ACHN (cell line): ENCODE measurements at places on chromosomes 16 and 17.

- DNase-seq, result no peak
These were observed 135.4 kb downstream of the TMEM132E start for GRCh38 chr17:34714475-34715410.

DNA sequence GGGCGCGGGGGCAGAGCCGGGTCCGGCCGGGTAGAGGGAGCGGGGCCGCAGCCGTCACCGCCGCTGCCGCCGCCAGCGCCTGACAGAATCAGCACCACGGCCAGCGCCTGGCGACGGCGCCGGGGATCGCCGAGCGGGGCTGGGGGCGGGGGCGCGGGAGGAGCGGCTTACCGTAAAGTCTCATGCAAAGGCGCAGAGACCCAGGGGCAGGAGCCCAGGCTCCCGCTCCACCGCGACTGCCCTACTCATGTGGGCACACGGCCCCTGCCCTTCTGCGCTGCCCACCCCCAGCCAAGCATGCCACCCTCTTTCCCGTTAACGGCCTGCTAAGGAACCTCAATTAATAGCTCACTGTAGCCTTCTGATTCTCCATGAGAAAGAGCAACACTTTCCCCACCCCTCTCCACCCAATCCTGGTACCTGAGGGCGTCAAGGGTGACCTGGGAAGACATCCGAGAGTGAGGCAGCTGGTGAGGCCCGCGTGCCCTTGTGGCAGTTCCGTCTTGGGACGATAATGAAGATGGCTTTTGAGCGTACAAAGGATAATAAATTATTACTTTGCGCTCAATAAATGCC is at the start of gene SEZ6:
Gene SEZ6, minus strand, starts transcription at position 98 of the 576 bp plus-strand sequence. CDS start 164 bp downstream, outside the sequence.
- peak; percentile 76 for DNase-seq

- DNase-seq, result no peak
These were observed 2.8 kb downstream of the CFAP119 start for GRCh38 chr16:30758988-30759491.

DNA sequence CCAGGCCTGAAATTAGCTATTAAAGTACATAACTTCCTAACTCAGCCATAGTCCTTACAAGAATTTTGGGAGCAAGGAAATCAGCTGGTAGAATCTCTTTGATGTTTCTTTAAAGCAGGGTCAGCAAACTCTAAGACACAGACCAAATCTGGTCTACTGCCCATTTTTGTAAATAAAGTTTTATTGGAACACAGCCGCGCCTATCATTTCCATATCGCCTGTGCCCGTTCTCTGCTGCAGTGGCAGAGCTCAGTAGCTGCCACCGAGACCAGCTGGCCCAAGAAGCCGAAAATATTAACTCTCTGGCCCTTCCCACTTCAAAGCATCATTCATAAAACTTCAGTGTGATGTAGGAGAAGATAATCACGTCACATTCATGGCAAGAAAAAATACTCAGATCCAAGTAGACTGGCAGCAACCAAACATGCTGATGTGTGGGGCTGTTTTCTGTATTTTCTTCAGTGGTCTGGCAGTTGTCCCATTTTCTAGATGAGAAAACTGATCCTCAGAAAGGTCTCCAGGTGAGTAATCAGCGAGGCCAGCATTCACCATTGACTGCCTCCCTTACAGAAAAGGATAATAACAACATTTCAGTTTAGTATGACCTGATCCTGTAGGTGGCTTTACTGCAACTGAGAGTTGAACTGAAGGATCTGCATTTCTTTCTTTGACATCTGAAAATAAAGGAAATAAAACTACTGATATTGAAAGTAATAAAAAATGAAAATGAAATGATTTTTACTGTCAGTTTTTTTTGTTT is 18.0 kb upstream of the HSBP1 start:
- DNase-seq, result no peak

- no peak for DNase-seq
These were observed 5.4 kb downstream of the DVL2 start for GRCh38 chr17:7228920-7229319.

GRCh38 chr17:19368229-19368628 is 5.7 kb upstream of the B9D1 start:
- no peak for DNase-seq

DNA sequence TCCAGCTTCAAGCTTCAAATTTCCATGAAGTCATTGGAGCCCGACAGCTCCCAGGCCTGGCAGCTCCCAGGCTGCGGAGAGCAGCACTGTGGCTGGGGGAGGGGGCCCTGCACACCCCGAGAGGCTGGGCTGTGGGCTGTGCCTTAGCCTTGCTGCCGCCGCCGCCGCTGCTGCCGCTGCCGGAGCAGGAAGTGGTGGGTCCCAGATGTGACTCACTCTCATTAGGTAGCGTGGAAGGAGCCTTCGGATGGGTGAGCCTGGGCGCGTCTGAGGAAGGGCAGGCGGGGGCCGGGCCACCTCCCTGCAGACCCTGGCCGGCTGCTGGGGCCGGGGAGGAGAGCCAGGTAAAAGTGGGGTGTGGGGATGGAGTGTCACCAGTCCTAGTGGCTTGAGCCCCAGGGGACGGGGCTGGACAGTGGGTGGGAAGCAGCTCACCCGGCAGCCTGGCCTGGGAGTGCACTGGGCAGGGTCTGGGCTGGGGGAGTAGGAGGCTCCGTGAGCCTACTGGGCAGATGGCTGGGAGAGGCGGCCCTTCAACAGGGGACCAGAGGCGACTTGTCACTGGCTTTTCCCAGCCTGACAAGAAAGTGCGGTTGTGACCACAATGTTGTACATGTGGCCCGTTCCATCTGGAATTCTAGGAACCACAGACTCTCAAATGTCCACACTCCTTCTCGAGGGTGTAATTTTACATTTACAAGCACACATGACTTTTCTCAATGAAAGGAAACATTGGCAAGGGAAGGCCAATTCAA is at the start of gene ADCY7:
Gene ADCY7, plus strand, starts transcription at position 215 of the 755 bp plus-strand sequence. CDS start 21,629 bp downstream, outside the sequence.
- peak; percentile 91 for DNase-seq

GRCh38 chr16:90061437-90061836 is 15.7 kb downstream of the PRDM7 start:
- DNase-seq, result no peak

- no peak for DNase-seq
These were observed 4.3 kb upstream of the WIPI1 start for GRCh38 chr17:68461589-68461988.

DNA sequence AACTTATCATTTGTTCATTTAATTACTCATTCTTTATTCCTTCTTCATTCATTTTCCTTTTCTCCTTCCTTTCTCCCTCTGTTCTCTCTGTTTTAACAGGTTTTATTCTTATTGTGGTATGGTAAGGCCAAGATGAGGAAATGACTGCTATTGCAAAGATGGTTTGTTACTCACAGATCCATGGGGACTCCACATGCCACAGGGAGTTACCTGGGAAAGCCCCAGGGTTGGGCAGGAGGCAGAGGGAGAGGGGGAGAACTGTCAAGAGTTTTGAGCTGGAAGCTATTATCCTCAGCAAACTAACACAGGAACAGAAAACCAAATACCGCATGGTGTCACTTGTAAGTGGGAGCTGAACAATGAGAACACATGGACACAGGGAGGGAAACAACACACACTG is 453.3 kb downstream of the WWOX start:
- no peak for DNase-seq

DNA sequence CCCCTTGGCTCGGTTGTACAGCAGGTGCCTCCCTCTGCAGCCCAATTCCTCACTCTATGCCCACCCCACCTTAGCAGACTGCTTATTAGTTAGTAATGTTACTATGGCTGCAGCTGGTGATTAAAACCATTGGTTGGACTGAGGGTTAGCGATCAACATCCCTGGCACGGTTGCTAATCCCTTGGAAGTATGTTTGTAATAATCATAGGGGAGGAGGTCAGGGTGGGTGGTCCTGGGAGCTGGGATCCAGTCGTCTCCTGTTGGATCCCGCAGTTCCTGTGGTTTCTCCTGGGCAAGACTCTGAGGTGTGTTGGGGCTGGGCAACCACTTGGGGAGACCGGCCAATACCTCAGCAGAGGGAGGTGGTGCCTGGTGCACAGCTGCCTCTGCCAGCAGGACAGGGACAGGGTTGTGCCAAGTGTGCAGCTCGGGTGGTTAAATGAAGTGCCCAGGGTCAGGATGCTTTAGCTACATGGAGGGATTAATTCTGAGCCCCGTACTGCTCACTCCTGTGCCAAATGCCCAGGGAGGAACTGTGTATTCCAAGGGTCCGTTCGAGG is 38.0 kb downstream of the FZD2 start:
- DNase-seq, result no peak

GRCh38 chr16:27311448-27311830 is 2.3 kb upstream of the IL4R start:
- DNase-seq, result no peak

GRCh38 chr16:81612351-81613163 is 166.5 kb upstream of the PLCG2 start:
- no peak for DNase-seq

DNA sequence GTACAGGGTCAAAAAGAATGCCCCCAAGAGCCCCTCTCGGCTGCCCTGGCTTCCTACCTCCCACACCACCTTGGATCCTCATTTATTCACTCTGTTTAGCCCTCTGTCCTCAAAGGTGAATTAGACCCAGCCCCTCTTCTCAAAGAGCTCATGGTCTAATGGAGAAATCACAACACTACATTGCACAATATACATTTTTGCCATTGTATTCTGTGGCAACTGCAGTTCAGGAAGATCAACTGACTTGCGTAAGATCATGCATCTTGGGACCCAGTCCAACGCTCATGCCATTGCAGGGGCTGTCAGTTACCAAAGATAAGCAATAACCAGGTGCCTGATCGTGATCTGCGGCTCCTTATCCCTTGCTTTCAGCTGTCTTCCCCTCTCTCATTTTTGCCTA is 1.4 kb downstream of the KRT38 start:
- no peak for DNase-seq

DNA sequence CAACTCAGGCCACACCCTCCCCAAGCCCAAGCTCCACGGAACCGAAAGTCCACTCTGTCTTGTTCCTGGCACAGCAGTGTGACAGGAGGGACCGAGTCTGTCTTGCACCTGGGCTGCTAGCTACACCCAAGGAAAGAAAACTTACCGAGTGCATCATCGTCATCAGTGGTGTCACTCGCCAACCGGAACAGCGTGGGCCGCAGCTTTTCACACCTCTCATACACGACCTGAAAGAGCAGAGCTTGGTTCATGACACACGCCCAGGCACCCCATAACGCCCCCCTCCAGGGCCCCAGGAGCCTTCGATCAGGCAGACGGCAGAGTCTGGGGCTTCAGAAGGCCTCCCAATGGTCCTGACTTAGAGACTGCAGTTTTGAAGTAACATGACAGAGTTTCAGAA is 27.5 kb downstream of the GGA2 start:
- no peak for DNase-seq

DNA sequence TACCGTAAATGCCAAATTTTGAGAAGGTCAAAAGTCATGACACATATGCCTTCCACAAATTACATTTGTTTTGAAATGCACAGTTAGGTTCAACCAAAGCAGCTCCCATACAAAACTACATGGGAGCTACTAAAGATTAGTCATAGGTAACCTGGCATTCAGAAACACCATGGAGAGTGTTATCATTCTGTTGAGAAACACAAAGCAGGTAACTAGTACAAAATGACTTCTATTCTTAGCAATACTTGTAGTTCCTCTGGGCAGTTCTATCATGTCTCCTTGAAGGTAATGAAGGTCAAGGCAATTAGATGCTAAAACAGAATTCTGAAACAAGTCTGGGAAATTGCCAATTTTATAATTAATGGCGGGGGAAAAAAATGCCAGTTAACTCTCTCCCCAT is 39.4 kb downstream of the KCNJ16 start:
- no peak for DNase-seq

DNA sequence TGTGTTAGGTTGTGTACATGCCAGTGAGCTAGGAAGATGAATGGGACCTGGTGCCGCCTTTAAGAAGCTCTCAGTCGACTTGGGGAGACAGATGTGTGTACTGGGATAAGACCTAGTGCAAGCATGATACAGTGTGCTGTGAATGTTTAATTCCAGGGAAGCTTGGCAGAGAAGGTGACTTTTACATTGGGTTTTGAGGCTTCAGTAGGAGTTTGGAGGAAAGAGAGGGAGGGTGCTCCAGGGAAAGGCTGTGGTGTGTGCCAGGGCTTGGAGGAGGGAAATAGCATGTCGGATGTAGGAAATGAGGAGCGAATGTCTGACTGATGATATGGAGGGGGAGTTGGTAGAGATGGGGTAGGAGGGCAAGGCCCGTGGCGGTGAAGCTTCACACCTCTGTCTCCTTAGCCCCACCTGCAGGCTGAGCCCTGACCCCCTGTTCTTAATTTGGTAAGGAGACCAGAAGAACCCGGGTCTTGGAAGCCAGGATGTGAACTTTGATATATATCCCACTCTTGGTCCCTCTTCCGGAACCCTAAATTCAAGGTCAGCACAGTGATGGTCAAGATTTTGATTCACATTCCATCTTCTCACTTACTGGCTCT is 76.6 kb downstream of the PLCG2 start:
- DNase-seq, result no peak

GRCh38 chr17:30413109-30413508 is 34.4 kb downstream of the CPD start:
- DNase-seq, result no peak

- no peak for DNase-seq
These were observed 1.4 kb upstream of the VAMP2 start for GRCh38 chr17:8163978-8164814.

DNA sequence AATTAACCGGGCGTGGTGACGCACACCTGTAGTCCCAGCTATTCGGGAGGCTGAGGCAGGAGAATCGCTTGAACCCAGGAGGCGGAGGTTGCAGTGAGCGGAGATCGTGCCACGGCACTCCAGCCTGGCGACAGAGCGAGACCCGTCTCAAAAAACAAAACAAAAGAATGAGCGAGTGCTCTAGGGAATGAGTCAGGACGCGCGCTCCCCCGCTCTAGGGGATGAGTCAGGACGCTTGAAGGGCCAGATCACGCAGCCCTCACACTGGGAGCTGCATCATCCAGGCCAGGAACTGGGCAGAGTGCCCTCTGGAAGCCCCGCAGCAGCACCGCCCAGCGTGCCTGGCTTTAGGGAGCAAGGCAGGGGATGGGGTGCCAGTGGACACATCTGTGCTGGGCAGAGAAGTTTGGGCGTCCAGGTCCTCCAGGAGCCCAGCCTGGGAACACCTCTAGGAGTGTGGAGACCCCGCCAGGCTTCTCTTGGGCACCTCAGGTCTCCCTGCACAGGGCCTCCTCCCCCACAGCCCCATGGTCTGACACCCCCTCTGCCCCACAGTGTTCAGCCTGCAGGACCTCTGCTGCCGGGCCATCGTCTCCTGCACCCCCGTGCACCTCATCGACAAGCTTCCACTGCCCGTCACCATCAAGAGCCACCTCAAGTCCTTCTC is 3.9 kb upstream of the WFIKKN1 start:
- DNase-seq, result peak; percentile 99

DNA sequence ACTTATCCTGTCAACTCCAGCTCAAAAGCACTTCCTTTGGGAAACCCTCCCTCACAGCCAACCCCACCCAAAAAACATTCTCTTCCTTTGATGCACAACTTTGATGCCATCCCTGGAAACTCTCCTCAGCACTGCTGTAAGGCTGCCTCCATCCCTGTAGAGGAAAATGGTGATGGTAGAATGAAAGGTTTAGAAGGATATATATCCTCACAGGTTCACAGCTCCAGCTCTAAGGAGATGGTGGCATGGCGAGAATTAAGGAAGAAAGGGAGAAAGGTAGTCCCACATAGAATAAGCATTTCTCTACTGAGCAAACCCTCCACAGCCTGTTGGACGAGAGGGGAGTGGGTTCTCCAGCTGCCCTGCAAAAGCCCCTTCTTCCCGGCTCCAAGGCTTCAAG is 2.2 kb upstream of the DLX4 start:
- no peak for DNase-seq
